ENCODE measurements at places on chromosomes 2 and 18.
A peak's percentile ranks its signal among the peaks of the same experiment; 100 is the strongest.

DNA sequence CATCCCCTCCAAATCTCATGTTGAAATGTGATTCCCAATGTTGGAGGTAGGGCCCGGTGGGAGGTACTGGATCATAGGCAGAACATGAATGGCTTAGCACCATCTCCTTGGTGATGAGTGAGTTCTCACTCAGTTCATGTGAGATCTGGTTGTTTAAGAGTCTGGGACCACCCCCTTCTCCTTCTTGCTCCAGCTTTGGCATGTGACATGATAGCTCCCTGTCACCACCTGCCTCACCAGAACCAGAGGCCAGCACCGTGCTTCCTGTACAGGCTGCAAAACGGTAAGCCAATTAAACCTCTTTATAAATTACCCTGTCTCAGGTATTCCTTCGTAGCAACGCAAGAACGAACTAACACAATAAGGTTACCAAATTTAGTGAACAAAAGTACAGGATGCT is 95.4 kb downstream of the ZBTB7C start:
- DNase-seq = no peak

- no peak for DNase-seq
Measured at GRCh38 chr18:30457156-30457555, 585.4 kb downstream of the DSC3 start.

GRCh38 chr18:67545681-67546080 is 29.2 kb upstream of the DSEL start:
- DNase-seq = no peak

DNA sequence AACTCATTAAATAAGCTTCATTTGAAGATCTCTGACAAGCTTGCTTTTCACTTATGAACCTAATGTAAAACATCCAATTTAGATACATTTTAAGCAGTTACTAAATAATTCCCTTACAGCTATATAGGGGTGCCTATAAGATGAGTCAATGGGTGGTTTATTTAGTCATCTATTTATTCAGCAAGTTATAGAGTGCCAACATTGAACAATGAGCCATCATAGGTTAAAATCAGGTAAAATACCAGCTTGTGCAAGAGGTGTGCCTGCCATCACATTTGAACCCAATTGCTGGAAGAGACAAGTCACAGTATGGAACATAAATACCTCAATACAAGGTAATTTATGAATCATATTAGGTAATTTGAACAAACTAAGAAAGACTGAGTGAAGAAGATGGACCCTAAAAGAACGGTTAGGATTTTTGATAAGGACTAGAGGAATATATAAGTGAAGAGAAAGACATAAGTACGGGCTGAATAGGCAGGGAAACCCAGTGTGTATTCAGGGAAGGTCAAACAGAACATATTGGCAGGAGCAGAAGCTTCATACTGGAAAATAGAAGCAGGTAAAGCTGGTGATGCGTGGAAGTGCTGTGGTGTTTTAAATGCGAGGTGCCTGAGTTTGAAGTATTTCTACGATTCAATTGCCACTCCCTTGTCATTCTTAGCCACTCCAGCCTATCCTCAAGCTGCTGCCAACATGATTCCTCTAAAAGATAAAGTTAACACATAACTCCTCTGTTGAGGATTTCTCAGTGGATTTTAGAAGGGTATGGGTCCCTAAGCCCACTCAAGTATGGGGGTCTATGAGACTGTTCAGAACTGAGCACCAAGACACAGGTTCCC is 18.9 kb upstream of the STAT4 start:
- DNase-seq = no peak

DNA sequence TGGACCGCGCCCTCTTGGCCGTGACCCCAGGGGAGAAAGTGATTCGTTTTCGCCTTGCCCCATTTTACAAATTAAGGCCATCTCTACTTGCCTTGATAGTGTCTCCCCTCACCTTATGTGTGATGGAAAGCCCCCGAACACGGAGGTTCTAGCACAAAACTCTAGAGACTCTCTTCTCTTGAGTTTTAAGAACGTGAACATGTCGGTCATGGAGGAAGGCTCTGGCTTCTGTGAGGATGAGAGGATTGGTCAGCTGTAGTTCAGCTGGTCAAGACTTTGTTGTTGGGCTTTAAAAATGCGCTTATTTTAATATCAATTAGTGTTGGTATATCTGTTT is 828 bp downstream of the DYNC1I2 start:
- DNase-seq = no peak

DNA sequence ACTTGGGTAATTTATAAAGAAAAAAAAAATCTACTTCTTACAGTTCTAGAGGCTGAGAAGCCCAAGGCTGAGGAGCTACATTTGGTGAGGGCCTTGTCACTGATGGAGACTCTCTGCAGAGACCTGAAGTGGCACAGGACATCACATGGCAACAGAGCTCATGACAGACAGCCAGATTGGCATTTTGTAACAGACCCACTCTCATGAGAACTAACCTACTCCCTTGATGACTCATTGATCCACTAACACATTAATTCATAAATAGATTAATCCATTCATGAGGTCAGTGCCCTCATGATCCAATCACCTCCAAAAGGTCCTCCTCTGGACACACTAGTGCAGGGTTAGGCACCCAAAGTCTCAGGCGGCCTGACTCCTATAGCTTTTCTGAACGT is 318.4 kb downstream of the GULP1 start:
- DNase-seq = no peak

DNA sequence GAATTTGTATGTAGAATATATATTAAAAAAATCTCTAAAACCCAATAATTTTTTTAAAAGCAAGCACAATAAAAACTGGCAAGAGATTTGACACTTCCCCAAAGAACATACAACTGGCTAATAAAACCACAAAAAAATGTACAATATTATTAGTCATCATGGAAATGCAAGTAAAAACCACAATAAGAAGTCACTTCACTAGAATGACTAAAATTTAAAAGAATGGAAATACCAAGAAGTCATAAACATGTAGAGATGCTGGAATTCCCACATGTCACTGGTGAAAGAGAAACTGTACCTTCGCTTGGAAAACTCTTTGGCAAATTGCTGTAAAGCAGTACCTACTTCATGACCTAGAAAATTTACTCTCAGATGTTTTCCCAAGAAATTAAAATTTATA is 43.4 kb upstream of the KYNU start:
- no peak for DNase-seq

GRCh38 chr2:126908721-126909177 is 10.1 kb downstream of the TEX51 start:
- no peak for DNase-seq

- DNase-seq = no peak
Measured at GRCh38 chr18:43396266-43396665, 119.0 kb upstream of the SYT4 start.

DNA sequence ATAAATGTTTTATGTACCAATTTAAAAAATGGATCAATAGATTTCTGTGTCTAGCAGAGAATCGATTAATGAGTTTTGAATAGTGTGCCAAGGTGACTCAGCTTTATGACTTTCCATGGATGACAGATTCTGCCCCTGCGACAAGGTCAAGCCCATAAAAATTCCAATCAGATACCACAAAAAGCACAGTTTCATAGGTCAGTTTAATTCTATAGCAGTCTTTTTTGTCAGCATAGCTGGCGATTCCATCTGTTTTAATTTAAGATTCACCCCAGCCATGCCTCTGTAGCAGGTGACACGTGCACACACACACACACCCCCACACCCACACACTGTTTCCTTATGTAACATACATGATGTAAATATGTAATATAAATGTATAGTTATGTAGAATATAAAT is 28.9 kb downstream of the RAB31 start:
- no peak for DNase-seq

GRCh38 chr2:85324639-85325465 is 2.9 kb downstream of the TGOLN2 start:
- DNase-seq = no peak

DNA sequence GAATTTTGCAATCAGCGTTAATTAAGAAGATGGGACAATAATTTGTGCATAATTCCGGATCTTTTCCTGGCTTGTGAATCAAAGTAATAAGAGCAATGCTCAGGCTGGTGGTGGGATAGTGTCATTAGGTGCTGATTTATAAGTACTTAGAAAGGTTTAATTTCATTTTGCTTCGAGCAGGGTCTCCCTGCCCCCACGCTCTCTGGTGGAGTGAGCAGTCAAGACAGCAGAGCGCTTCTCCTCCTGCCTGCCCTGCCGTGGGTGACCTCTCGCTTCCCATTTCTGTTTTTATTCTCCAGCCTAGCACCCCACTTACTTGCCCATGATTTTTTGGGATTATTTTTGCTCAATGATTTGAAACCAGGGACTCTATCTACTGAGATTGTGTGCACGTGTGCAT is 7.1 kb downstream of the ASB18 start:
- DNase-seq = no peak

- DNase-seq = no peak
Measured at GRCh38 chr2:129334128-129334527, 645.3 kb upstream of the RAB6C start.

DNA sequence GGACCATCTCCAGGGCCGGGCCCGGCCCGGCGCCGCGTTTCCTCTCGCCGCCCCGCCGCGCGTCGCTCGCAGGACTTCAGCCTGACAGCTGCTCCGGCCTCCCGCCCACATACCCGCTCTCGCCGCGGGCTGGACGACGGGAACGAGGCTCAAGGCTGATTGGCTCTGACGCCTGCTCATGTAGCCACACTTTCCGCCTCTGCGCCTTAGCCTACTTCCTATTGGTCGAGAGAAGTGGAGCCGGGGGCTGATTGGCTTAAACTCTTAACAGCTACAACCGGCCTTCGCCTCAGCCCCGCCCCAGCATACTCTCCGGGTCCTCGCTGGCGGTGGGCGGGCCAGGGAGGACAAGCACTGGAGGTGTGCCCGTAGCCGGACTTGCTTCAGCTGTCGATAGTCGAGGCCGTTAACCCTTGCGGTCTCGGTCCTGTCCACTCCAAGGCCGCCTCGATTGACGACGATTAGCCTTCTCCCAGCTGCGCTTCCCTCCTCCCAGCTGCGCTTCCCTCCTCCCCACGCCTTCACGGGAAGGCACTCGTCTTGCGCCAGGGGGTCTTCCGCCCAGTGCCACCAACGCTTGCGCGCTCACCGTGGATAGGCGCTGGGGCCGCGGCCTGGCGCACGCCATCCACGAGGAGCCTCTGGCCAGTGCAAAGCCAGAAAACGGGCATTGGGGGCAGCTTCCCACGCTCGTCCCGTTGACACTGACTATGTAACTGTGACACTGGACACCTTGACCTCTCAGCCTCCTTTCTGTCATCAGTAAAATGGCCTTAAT is at the start of gene PRADC1:
Gene PRADC1, minus strand, starts transcription at position 86 of the 778 bp plus-strand sequence. Its CDS starts 79 bp downstream, at position 7.
- DNase-seq = peak; percentile 97

GRCh38 chr18:44594799-44595467 is 85.8 kb upstream of the SETBP1 start:
- DNase-seq = no peak

DNA sequence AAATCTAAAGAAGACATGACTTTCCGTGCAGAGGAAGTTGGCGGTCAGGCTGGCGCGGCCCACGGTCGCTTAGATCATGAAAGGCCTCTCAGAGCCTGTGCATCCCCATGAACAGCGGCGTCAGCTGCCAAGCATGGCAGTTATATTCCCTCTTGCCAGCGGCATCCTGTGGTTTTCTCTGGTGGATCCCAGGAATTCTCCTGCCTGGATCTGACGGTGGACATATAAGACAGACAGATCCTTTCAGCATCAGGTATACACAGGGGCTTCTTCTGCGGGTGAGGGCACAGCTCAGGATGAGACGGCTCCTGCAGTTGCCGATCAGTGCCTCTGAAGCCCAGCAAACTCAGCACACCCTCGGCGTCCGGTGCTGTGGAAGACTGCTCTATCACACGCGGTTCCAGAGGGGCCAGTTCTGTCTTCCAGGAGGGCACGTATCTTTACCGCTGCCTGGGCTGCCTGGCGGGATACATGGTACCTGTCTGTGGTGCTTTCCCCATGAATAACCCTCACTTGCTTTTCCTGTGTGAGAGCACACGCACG is 157.8 kb downstream of the LDLRAD4 start:
- DNase-seq = peak; percentile 43

DNA sequence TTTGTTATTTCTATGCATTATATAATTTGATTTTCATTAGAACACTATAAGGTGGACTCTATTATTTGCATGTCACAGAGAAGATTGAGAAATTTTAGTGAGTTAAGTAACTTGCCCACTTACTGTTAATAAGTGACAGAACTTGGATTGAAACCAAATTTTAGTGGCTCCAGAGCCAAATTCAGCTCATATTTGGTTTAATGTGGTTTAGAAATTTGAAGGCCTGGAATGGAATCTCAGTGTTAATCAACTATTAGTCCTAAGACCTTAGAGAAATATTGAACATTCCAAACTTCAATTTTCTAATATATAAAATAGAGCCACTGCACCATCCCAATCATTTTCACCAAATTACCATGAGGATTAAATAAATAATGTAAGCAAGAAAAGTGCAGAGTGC is 281.6 kb downstream of the ZNF385B start:
- DNase-seq = no peak

Data from activated T-cell treated with anti-CD3 and anti-CD28 coated beads, Interleukin-2, amount 50 U/mL, for 72 hours (primary cell).